Fibroblast of skin of right biceps (primary cell): ENCODE measurements at places on chromosomes 3 and 15.
A peak's percentile ranks its signal among the peaks of the same experiment; 100 is the strongest.

DNA sequence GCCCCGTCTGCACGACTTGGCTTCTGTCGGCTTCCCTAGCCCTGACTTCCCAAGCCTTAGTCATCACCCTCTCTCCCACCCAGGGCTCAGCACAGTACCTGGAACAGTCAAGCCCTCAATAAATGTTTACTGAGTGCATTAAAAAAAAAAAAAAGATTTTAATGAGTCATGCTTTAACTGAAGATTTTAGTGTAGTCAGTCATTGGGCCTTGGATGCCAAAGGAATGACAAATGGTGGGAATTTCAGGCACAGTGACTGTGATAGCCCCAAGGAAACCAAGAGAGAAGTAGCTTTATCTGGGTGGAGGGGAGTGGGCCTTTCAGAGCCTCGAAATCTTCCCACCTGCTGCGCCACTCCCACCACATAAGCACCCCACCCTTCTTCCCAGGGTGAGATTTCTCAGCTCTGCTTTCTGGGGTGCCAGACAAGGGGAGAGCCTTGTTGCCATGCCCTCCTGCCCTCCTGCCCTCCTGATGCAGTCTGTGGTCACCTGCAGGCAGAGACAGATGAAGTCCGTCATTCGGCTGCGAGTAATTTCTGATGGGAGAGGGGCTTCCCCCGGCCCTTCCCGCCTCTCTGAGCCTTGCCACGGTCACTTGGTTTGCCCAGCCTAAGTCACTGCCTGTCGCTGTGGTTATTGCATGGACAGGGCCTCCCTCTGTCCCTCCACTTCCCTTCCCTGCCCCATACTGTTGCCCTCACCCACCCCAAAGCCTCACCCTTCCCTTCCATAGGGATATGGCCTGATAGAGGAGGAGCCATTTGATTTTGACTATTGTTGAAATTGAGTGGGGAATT lies 41.8 kb downstream of the SMAD3 start:
- DNase-seq = peak; percentile 100

DNA sequence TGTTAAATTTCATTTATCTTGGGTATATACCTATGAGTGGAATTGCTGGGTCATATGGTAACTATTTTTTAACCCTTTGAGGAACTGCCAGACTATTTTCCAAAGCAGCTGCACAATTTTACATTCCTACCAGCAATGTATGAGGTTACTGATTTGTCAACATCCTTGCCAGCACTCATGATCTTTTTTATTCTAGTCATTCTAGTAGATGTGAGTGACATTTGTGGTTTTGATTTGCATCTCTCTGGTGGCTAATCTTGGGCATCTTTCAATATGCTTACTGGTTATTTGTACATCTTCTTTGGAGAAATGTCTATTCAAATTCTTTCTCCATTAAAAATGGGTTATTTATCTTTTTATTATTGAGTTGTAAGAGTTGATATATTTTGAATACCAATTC lies 21.3 kb upstream of the LRRC58 start:
- no peak for DNase-seq

- peak; percentile 30 for DNase-seq
Measured at GRCh38 chr15:67838789-67839332, 984 bp downstream of the RNU6-1 start.

DNA sequence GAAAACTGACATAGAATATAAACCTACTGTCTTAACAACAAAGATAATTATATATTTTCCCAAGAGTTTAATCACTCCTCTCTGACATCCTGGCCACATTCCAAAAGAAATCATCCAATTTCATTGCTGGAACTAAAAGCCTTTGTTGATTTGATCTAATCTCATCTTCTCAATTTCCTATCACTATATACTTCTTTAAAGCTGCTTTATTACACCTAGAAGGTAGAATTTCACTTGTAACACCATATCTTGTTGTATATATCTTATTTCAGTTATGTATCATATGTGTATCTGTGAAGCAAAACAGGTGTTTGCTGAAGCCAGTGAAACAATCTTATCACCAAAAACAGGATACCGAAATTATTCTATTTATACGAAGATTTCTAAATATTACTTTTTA lies 740.2 kb downstream of the ROBO1 start:
- DNase-seq = no peak

DNA sequence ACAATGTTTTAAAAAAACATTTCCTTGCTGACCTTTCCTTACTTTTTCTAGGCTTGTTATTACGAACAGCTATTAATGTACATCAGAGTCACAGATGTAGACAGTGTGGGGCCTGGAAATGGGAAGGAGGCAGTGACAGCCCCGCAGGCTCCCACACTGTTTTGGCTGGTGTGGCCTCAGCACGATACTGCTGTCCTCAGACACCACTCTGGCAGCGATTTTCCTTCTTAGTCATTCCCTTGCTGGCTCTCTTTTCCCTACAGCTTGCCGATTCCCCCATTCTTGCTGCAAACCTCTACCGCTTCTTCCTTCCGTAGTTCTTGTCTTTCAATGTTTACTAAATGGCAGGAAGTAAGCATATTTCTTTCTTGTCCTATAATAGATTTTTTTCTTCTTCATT lies 113.1 kb downstream of the ABI3BP start:
- peak; percentile 49 for DNase-seq
